Activated T-helper 2 cell treated with anti-CD3 and anti-CD28 coated beads, Interferon-gamma antibody, Interleukin-2, Interleukin-4, amounts not matched to agents 10 μg/mL and 5 μg/mL and 100 μg/mL, durations not matched to agents 14 hours and 24 hours and 36 hours (primary cell): ENCODE measurements at places on chromosomes 5 and 9. TPM values are rescaled to one million over a fixed set of nuclear protein-coding genes. Genes with fewer than 3 reads are reported as not detected.

The ROPN1L gene
- total RNA-seq: 0.16 and 0.55 TPM in 2 replicates

DNA sequence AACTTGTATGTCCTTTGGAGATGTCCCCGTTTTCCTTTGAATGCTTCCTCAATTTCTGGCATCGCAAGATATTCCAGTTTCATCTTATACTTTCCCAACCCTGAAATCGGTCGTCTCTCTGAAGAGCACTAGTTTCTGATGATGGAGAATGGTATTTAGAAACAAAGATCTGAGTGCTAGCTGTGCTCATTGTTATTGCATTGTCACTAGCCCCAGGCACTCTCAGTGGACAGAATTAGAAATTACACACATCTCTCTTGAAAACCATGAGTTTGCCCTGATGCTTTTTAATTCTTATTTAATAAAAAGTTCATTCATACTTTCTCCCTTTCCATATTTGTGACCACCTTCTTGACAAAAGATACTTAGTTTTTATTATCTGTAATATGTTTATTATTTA is 67.7 kb downstream of the C9orf152 start:
- H3K4me3 ChIP-seq: no peak overlapping the region

The ADGRD2 gene
- not detected in 2 replicates for total RNA-seq

The SET gene
- total RNA-seq: 749 and 756 TPM in 2 replicates

The IL3 gene
- total RNA-seq: 140 and 142 TPM in 2 replicates

DNA sequence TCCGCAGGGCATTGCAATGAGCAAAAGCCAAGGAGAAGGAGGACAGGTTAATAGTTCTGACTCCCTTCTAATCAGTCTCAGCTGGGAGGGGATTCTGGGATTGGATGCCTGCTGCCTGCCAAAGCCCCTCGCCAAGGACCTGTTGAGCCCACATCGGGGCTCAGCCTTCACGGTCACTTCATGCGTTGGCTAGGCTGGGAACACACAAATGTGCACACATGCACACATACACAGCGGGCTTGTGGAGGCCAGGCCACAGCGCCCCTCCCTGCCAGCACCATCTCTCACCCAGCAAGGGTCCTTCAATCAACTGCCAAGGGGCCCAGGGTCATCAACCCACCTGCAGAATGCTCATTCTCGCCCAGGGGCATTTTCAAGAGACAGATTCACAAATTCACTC is 113.9 kb downstream of the C5orf15 start:
- no peak overlapping the region for H3K27ac ChIP-seq
- H3K4me1 ChIP-seq: no peaks in the 10 kb centered on the region
- peaks cover 8% of the 10 kb centered on the region for H3K27me3 ChIP-seq
- no peak for DNase-seq
- H3K36me3 ChIP-seq: no peaks in the 10 kb centered on the region
- no peak overlapping the region for H3K4me3 ChIP-seq

The CDK9 gene
- total RNA-seq: 98.1 and 99.8 TPM in 2 replicates

DNA sequence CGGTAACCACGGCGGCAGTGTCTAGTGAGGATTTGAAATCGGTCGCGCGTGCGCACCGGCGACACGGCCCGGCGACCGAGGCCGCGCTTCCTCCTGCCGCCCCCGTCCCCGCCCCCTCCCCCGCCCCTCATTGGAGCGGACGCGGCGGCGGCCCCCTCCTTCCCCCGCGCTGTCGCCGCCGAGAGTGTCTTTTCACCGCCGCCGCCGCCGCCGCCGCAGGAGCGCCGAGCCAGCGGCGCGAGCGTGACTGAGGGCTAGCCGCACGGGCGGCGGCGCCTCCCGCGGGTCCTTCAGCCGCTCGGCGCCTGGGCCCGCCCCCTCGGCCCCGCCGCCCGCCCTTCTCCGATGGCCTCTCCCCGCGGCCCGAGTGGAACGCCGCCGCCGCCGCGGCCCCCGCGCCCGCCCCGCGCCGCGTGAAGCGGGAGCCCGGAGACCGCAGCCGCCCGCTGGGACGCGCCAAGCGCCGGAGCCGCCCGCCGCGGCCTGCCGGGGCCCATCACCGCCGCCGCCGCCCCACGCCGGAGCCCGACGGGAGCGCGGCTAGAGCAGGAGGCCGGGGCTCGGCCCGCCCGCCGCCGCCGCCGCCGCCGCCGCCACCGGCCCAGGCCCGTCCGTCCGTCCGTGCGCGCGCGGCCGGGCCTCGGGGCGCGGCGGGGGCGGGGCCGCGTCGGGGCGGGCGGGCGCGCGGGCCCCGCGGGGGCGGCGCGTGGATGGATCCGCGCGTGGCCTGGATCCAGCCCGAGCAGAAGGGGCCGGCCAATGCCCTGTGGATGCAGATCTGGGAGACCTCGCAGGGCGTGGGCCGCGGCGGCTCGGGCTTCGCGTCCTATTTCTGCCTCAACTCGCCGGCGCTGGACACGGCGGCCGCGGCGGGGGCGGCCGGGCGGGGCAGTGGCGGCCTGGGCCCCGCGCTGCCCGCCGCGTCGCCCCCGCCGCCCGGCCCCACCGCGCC is at the start of gene TENT4A:
TSS of gene TENT4A (plus strand) at position 159 of the 952 bp plus-strand sequence. CDS start at position 711, 552 bp downstream.
- no peak for DNase-seq
- no peaks in the 10 kb centered on the region for H3K27me3 ChIP-seq
- peak within 1 kb of the TSS; percentile 93 for H3K27ac ChIP-seq
- peaks cover 32% of the 10 kb centered on the region for H3K36me3 ChIP-seq
- peaks cover 38% of the 10 kb centered on the region for H3K4me1 ChIP-seq
- peak within 1 kb of the TSS; percentile 86 for H3K4me3 ChIP-seq

- H3K4me1 ChIP-seq: no peaks in the 10 kb centered on the region
- DNase-seq: no peak
- no peak overlapping the region for H3K4me3 ChIP-seq
Observed at GRCh38 chr5:129431406-129431805, 28.7 kb upstream of the ADAMTS19 start.

DNA sequence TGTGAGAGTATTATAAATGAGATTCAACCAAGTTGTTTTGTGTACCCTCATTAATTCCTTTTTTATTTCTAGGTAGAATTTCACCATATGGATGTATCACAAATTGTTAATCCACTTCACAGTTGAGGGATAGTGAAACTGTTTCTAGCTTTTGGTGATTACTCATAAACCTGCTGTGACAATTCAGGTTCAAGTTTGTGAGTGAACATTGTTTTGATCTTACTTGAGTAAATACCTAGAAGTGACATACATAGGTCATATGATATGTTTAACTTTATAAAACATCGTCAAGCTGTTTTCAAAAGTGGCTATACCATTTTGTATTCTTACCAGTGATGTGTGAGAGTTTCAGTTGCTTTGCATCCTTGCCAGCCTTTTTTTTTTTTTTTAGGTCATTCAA is 112.9 kb downstream of the CAMK4 start:
- peak overlapping the region; percentile 2 for H3K4me3 ChIP-seq
- no peak for DNase-seq
- H3K27me3 ChIP-seq: no peaks in the 10 kb centered on the region
- peaks cover 40% of the 10 kb centered on the region for H3K4me1 ChIP-seq
- peak overlapping the region; percentile 77 for H3K27ac ChIP-seq
- H3K36me3 ChIP-seq: peaks cover 21% of the 10 kb centered on the region
